Right forelimb (tissue), 1 donor: ENCODE measurements at places on chromosomes 12 and 14.

- DNase-seq: peak; percentile 60
Observed at GRCh38 chr12:50221228-50222008, 54.2 kb upstream of the CERS5 start.

DNA sequence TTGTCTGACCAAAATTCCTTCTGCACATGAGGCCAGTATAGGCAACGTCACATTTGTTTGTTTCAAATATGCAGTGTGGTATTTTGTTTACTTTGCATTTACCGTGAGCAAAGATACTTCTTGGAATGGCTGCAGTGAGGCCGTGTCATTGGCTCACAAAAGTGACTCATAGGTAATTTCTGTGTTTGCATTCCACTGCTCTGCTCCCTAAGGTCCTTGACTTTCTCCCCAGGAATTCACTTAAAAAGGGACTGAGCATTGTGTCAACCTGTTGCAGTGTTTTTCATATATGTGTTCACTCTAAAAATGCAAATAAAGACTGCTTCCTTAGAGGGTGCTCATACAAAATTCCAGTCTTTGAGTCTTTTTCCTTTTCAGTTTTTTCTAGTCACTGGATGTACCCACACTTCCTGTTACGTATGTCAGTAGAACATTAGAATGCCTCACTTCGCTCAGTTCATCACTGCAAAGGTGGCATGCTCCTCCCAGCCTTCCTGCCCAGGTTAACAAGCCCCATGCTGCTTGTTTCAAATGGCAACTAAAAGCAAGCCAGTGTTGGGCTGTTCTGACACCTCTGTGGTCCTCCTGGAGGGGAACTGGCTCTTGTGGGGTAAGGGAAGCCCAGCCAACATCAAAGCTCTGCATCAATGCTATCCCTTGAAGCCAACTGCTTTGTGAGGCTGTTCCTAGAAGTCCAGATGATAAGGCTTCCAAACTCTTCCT is 9.1 kb downstream of the C12orf76 start:
- DNase-seq: no peak

- DNase-seq: no peak
Observed at GRCh38 chr12:835754-836518, 83.6 kb downstream of the WNK1 start.

DNA sequence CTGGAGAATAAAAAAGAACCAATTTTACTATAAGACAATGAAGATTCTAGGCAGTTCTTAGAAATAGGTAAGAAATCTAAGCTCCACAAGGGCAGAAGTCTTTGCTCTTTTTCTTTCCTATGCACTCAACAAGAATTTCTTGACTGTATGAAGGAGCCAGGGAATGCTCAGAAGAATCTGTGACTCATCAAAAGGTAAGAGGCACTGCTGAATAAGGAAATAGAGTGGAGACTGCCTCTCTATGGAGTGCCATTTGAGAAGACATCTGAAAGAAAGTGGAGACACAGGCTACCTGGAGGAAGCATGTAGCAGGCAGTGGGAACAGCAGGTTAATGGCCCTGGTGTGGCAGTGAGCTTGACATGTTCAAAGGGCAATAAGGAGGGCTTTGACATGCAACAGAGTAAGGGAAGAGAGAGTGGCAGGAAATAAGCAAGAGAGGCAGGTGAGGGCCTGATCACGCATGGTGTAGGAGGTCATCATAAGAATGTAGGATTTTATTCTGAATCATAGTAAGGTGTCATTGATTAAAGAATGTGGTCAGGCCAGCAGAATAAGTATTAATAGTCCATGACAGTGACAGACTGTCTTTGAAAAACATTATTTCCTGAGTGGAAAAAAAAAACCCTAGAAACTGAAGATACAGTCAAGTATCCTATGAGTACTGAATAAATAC is 446.7 kb upstream of the GARIN6 start:
- DNase-seq: no peak

GRCh38 chr14:96802963-96803362 is 5.8 kb downstream of the VRK1 start:
- DNase-seq: no peak

GRCh38 chr12:46664761-46665287 is 161.0 kb downstream of the SLC38A4 start:
- DNase-seq: no peak
